ENCODE measurements at places on chromosomes 7 and 10.

DNA sequence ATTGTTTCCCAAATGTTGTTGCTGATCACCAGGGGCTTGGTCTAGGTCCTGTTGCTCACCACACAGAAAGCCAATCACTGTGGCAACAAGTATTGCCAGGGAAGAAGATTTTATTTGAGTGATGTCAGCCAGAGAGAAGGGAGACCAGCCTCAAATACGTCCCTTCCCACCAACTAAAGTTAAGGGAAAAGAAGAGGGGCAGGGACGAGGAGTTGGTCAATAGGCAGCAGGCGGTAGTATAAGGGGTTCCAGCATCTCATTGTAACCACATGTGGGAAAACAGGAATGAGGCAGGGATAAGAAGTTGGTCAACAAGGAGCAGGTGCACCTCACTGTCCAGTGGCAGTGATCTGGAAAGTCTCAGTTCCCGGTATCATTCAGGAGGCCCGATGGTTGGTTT, 138.9 kb upstream of the KCNMA1 start:
- no peak for DNase-seq

GRCh38 chr7:106618480-106618879, 42.5 kb downstream of the CCDC71L start:
- DNase-seq: no peak

DNA sequence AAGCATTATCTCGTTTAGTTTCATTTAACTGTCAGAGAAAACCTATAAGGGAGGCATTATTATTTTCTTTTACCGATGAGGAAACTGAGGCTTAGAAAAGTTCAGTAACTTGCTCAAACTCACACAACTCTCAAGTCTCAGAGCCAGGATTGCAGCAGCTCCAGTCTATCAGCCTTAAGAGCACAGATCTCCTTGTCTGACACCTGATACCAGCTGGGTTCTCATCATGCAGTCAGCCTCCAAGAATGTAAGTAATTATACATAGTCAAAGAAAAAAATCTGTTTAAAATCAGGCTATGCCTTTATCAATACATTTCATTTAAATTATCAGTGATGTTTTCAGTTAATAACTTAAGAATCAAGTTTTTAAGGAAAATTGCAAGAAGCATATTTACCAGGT, 236.6 kb upstream of the TCF7L2 start:
- DNase-seq: no peak

GRCh38 chr7:13290975-13291374, 603.5 kb downstream of the ARL4A start:
- DNase-seq: no peak

- no peak for DNase-seq
Measured at GRCh38 chr7:104252409-104253134, 44.8 kb upstream of the ORC5 start.

- no peak for DNase-seq
Measured at GRCh38 chr7:82624965-82625364, 181.4 kb upstream of the CACNA2D1 start.

DNA sequence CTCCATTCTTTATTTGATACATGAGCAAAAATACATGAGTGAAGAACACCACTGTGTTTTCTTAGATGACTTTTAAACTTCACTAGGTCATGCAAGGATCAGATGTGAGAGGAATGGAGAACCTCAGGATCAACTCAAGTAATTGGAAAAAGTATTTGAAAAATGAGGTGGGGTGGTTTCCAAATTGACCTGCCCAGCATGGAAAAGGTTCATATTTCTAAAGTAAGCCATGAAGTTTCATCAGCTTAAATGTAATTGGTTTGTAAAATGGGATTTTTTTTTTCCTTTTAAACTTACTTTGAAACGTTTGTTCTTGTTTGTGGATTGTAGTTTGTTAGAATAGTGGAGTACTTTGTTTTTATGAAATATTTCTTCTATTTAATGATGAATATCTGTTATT, 134.8 kb downstream of the MLLT10 start:
- no peak for DNase-seq

GRCh38 chr10:93390306-93391090, 91.6 kb downstream of the MYOF start:
- no peak for DNase-seq

DNA sequence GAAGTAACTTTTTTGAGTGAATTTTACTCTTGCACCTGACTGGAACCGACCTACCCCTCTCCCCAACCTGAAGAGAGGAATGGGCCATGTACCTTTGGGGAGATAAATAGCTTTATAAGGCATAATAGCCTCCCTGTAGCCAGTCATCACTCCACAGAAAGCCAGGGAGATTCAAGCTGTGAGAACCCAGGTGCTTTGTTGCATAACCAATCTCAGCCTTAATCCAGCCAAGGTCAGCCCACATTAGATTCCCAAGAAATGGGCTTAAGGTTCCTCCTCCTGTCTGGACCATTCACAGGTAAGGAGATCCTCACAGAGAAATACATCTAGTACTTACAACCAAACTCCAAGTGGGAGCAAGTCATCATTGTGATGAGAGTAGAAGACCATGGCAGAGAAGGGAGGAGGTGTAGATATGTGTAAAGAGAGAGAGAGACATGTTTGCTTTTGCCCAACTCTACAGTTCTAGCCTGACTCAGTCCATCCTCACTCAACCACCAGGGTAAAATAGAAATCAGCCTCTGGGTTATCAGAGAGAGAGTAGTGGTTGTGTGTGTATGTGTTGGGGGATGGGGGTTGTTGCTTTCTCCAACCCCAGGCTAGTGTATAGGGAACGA, 23.6 kb downstream of the SKIDA1 start:
- no peak for DNase-seq

GRCh38 chr10:43998021-43998809, 349.5 kb upstream of the ZNF32 start:
- no peak for DNase-seq

DNA sequence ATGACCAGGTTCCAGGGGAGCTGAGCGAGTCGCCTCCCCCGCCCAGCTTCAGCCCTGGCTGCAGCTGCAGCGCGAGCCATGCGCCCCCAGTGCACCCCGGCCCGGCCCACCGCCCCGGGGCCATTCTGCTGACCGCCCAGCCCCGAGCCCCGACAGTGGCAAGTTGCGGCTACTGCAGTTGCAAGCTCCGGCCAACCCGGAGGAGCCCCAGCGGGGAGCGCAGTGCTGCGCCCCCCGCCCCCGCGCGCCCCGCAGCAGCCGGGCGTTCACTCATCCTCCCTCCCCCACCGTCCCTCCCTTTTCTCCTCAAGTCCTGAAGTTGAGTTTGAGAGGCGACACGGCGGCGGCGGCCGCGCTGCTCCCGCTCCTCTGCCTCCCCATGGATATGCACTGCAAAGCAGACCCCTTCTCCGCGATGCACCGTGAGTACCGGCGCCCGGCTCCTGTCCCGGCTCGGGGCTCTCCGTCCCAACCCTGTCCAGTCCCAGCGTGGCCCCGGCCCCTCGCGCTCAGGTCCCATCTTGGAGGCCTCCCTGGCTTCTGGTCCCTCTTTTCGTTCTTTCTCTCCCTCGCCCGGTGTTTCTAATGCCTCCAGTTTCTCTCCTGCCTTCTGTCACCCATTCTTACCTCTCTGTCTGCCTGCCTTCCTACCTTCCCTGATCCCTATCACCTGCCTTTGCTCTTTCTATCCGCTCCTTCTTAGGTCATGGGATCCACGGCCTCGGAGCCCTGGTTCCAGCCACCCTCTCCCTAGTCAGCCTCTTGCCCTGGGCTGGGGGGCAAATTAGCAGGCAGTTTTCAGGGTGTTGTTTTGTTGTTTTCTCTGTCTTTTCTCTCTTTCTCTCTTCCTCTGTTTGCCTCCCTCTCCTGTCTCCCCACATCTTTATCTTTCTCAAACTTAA, 751 bp downstream of the PAX2 start:
- DNase-seq: no peak

DNA sequence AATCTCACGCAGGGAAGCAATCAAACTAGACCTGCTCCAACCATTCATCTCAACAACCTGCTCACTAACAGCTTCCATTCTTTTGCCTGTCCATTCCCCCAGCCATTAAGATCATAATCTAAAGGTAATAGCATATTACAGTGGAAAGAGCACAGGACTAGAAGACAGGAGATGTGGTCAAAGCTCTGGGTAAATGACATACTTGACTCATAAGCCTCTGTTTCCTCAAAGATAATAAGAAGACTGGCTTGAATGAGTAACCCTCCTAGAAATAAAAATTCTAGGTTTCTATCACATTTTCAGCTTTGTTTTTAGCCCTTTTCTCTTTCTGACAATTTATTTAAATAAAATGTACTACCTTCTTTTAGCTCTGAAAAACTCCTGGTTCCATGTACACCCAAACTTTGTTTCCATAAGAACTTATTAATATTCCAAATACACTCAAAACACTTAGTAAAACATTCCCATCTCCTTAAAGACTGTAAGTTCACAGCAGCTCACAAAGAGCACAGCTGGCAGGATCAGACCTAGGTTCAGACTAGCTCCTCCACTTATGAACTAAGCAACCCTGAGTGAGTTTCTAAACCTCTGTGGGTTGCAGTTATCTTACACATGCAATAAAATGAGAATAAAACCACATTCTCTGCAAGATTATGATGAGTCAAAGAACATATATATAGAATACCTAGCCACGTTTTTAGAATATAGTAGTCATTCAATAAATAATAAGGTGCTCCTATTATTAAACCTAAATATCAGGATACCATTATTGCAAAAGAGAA, 11.6 kb downstream of the FAM204A start:
- no peak for DNase-seq

- no peak for DNase-seq
Measured at GRCh38 chr10:52755297-52756062, 17.1 kb downstream of the MBL2 start.

DNA sequence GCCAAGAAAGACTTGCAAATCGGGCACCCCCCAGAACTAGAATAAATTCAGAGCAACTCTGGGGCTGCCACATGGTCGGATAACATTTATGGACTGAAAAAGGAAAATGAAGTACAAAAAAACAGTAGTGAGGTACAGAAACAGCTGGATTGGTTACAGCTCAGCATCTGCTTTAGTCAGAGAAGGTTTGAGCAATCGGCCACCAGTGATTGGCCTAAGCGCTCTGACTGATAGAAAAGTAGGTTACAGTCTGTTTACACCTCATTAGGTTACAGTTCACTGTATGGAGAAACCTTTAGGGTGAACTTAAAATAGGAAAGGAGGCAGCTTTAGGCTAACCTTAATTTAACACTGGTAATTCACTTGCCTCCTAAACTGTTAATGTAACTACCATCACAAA, 102.0 kb upstream of the DKK1 start:
- no peak for DNase-seq

DNA sequence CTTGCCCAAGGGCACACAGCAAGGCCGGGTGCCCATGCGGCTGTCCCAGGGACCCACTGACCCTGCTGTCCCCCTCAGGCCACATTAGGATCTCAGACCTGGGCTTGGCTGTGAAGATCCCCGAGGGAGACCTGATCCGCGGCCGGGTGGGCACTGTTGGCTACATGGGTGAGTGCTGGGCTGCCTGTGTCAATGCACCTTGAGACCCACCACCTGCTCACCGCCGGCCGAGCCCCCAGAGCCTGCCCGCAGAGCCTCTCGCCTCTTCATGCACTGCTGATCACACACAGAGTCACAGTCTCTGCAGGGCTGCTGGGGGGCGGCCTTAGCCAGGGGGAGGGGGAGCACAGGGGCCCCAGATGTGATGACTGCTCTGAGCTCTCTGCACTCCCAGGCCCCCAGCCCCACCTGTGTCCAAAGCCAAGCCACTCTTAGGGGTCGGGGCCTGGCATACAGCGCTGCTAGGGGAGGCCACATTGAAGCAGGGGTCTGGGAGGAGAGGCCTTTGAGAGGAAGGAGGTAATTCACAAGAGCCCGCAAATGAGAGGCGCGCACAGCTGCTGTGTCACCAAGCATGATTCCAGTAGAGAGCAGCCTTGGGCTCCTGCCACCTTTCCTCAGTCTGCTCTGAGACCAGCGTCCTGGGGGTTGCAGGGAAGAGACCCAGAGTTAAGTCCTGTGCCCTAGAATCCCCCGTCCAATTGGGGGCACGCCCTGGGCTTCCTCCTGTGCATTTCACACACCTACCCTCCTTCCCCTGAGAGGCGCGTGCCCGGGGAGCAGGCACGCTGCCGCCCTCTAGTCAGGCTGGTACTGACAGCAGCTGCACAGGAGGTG, 100.4 kb downstream of the RGS10 start:
- no peak for DNase-seq

DNA sequence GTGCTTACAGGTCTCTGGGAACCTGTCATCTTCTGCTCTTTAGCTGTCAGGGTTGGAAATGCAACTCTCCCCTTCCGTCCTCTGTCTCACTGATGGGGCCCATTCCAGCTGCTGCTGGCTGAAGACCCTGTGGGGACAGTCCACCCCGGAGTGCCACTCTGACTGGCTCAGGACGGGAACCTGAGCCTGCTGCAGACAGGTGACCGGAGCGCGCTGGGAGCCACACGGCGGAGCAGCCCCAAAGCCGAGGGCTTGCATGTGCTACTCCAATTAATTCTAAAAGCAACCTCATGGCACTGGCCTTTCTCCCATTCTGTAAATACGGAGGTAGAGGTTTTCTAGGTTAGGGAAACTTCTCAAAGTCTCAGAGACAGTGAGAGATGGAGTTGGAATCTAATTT, 223.5 kb upstream of the PITRM1 start:
- no peak for DNase-seq

GRCh38 chr10:123284022-123284421, 129.8 kb downstream of the BUB3 start:
- DNase-seq: no peak

DNA sequence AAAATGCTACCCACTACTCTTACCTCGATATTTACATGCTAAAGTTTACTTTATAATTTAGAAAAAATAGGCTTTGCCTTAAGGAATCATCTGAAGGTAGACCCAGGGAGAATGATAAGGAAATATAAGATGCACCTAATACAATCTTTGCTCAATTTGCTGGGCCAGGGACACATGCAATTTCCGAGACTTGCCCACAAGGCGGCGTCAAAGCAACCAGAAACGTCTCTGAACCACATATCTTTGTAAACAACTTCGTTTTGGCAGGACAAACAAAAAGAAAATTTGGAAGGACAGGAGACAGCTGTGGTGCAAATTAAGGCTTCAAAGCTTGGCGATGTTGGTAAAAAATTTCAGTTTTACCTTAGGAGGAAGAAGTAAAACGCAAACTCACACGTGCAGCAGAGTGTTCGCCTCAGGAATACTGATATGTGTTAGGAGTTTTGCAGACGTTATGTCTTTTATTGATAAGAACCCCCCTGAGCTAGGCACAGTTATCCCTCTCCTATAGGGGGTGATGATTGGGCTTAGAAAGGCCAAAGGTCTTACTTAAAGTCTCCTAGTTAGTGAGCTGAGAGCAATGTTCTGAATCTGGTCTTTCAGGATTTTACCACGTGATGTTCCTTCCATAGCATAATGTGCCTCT, 134.3 kb downstream of the PRKCQ start:
- no peak for DNase-seq

GRCh38 chr7:135562720-135563119, 5.0 kb downstream of the NUP205 start:
- no peak for DNase-seq

All from cerebellar nuclear complex (tissue), 1 donor.